Stomach (tissue), 19 donors: ENCODE measurements at places on chromosomes 5 and 9.

DNA sequence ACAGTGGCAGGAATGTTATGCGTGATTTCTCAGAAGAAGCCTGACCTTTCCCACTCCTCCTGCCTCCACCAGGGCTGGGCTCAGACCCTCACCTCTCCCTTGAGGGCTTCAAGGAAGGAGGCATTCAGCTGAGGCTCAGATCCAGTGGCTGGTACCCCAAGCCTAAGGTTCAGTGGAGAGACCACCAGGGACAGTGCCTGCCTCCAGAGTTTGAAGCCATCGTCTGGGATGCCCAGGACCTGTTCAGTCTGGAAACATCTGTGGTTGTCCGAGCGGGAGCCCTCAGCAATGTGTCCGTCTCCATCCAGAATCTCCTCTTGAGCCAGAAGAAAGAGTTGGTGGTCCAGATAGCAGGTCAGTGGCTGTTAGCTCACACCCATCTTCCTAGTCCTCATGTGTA lies 9.9 kb downstream of the BTNL9 start:
- DNase-seq, result no peak

- no peak for DNase-seq
Measured at GRCh38 chr9:82132024-82132423, 143.5 kb downstream of the SPATA31D1 start.

- DNase-seq, result peak; percentile 76
Measured at GRCh38 chr9:124770359-124771020, 621 bp downstream of the NR6A1 start.

DNA sequence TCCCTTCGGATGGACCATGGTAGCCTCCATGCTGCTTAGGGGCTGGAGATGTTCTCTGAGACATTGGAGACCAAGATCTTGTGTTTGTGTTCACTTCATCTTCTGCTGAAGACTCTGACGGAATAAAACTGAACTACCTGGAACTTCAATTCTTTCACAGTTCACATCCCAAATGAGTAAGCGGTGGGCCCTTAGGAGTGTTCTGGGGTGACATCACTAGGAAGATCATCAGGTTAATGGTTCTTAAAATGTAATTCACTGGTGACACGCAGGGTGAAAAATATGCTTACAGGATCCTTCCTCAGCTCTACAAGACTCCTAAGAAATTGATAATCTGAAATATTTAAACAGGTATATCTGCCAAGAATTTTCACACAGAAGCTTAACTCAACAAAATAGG lies 561.5 kb downstream of the SEMA5A start:
- no peak for DNase-seq

GRCh38 chr5:89282554-89283510 lies 399.8 kb upstream of the MEF2C start:
- no peak for DNase-seq

- DNase-seq, result no peak
Measured at GRCh38 chr5:113230711-113231652, 203.8 kb downstream of the TSSK1B start.

DNA sequence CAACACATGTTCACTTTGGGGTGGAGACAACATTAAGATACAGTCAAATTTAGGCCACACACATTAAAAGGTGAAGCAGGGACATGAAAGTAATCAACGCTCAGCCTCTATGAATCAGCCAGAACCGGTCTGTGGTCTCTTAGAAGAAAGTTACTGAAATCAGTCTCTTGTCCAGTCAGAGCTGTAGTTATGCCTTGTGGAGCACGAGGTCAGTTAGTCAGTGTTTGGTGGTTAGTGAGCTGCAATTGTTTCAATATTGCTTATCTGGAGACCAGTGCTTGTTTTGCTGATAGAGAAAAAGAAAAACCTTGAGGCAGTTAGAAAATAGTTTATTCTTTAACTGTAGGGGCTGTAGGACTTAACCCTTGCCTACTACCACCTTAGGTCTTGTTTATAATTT lies 157.8 kb upstream of the RASEF start:
- peak; percentile 44 for DNase-seq

DNA sequence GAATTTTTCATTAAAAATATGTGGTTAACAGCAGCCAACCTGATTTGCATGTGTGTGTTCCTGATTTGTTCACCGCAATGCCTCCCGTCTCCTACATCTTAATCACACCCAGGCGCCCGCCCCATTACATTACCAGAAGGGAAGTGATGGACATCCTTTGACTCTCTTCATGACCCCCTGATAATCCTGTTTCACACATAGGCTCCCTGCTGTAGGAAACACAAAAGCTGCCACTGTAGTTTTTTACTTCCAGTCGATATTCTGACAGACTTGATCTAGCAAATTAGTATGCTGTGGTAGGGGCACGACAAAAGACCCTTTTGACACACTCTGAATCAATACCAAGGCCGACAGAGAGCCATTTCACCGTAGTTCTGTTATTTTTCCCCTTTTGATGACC lies 287.8 kb upstream of the ISL1 start:
- DNase-seq, result no peak

DNA sequence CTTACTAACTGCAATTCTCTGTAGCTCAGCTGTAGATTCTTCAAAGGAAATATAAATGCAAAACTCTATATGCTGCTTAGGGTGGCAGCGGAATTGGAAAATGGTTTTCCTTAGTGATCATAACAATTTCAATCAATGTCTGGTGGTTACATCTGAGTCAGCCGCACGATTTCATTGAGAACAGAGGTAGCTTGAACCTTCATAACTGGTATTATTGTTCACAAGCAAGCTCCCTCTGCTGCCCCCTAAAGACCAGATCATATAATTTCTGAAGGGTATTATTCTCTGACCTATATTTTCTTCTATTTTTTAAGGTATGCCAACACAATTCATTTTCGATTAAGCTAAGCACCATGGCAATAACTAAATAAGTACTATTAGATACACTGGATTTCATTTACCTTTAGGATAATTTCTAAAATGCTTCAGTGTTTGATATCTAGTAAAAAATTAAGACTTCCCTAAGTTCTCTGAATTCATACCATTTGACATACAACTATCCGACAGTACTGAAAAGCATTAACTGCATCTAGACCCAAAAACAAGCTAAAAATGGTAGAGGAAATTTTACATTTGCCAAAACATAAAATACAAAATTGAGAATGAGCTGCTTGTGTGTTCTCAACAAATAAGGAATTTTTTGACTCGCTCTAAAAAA lies 181.1 kb upstream of the SPEF2 start:
- peak; percentile 75 for DNase-seq

DNA sequence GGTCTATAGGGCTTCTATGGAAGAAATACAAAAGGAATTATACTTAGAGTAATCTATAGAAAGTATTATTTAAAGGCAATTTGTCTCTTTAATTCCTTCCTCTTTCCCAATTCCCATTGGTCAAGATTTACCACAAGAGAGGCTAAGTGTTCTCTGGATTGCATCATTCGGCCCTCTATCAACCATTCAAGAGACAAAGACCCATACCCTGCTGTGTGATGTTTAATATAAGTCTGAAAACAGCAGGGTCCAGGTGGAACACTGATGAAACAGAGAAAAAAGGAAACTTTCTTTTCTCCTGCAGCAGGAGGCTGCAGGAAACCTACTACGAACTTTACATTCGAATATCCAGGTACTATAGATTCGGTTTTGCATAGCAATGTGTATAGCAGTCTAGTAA lies 323.4 kb downstream of the CHSY3 start:
- no peak for DNase-seq

- no peak for DNase-seq
Measured at GRCh38 chr5:148831590-148832565, 5.5 kb downstream of the ADRB2 start.

- DNase-seq, result no peak
Measured at GRCh38 chr9:127780126-127780885, 1.8 kb upstream of the SH2D3C start.

DNA sequence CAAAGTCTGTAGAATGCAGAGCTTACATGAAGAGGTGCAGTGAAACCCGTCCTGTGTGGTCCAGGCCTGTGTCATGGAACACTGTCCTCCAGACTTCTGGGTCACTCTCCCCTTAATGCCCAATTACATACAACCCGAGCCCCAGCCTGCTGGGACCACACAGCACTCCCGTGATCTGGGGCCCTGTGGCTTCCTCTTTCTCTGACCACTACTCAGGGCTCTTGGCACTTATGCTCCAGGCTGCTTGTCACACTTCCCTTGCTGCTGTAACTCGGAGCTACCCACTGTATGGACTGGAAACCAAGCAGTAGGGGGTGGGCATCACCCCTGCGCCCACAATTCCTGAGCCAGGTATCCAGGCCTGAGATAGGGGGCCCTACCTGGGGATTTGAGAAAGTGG lies 10.3 kb upstream of the IL3 start:
- DNase-seq, result peak; percentile 25

- DNase-seq, result no peak
Measured at GRCh38 chr9:27179245-27179865, 70.3 kb downstream of the TEK start.

GRCh38 chr9:22307013-22307711 lies 139.5 kb upstream of the DMRTA1 start:
- DNase-seq, result peak; percentile 29

DNA sequence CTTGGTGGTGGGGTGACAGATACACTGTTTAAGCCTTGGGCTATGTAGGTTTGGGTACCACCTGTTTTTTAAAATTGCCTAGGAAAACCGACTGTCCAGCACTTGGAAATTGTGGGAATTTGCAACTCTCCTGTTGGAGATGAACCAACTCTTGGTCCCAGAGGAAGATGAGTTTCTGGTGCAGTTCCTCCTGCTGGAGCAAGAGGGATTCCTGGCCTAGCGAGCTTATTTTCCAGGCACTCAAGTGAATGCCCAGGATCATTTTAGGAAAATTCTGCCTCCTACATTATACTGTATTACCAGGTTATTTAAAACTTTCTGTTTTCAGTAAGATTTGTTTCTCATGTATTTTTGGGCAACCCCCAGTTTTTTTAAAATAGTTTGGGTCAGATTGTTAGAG lies 33.7 kb downstream of the AP3S1 start:
- no peak for DNase-seq

- DNase-seq, result peak; percentile 66
Measured at GRCh38 chr9:108225149-108225800, 630.5 kb downstream of the ACTL7B start.

GRCh38 chr9:133075925-133076630 lies 14.3 kb downstream of the CEL start:
- DNase-seq, result no peak

- DNase-seq, result no peak
Measured at GRCh38 chr5:11955331-11955730, 51.1 kb upstream of the CTNND2 start.

DNA sequence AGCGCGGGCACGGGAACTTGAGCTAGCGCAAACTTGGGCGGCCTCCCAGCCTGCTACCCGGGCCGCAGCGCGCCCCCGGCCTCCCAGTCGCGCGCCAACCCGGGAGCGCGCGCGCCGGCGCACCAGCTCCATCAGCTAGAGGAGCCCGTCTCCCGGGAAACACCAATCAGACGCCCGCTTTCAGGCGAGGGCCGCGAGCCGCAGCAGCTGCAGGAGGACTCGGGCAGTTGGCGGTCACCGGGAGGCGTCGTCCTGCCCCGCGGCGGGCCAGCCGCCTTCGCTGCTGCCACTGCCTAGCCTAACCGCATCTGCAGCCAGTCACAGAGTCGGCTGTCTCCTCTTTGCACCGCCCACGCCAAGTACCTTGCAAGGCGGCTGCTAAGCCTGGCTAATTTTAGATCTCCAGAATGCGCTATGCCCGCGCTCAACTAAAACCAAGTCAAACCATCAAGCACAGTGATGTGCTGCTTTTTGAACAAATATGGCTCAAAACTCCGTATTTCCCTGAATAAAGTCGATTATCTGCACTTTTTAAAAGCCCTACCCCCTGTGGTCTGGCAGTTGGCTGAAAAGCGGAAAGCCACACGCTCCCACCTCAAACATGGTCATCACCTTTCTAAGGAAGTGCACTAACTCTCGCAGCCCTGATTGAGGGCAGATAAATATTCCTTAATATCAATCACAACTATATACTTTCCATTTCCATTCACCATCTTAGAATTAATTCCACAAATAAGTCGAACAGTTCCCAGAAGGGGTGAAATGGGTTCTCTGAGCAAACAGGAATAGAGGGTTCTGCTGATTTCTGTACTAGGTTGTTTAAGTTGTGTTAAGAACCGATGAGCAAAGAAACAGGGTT lies 221.8 kb downstream of the MEF2C start:
- no peak for DNase-seq

DNA sequence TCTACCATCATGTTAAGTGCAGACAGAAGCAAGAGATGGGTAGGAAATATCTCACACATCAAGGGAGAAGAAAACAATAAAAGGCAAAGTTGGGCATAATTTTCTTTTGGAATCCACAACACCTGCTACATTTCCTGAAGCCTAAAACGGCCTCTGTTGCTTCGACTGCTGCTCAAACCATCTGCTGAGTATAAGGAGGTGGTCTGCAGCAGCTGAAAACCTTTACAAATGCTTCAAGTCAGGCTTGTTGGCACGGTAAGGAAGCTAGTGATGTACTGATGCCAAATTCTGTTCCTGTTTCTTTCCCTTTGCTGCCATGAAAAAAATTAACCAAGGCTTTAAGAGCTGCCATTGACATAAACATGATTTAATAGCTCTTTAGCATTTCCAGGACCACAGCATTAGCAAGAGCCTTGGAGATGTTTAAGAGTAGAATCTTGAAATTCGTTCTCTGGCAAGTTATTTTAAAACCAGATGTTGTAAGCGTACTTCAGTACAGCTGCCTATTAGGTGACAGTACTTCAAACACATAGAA lies 75.6 kb downstream of the DMRTA1 start:
- DNase-seq, result no peak

DNA sequence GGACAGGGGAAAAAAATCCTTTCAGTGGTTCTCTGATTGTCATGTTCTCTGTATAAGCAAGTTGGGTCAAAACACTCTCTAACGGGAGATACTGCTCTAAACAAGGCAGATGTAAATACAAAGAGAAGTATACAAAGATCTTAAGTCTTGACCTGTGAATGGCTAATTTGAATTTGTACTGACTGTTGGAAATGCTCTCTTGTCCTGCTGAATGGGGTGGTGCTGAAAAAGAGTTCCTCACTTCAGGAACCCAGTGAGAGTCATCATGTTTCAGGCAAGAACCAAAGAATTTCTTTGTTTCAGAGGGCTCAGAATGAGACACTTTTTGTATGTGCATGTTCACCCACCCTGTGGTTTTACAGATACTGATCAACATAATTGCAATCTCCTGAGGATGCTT lies 461.0 kb downstream of the NR2F1-AS1 start:
- DNase-seq, result no peak

DNA sequence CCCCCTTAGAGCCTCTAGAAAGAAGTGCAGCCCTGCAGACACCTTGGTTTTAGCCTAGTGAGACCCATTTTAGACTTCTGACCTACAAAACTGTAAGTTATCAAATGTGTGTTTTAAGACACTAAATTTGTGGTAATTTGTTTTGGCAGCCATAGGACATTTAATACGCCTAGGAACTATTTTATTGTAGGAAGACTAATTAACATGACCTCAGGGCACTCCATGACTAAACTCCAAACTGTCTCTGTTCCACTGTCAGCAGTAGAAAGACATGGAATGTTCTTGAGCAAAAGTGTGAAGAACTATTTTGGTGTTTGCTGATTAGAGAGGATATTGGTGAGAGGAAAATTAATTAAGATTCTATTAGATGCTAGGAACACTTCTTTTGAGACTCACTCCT lies 4.1 kb upstream of the APC start:
- no peak for DNase-seq

- no peak for DNase-seq
Measured at GRCh38 chr5:78540335-78541085, 108.1 kb downstream of the LHFPL2 start.
